ENCODE measurements at places on chromosomes 12 and 14.

DNA sequence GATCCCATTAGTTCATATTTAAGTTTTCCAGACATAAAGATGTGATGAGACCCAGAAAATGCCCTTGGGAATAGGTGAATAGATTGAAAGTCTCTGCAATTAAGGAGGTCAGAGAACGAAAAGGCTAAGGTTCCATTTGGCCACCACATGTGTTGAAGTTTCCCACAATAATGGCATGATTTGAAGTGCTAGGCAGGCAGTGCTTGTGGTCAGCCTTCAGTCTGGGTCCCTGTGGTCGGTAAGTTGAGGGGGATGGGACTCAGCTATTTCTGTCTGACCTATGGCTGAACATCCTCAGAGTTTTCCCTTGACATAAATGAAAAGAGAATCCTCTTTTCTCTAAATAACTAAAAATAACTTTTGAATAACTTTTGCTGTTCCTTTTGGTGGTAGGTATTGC lies 92.4 kb downstream of the PELI2 start:
- DNase-seq, result no peak

GRCh38 chr12:105107494-105108371 lies at the start of gene WASHC4:
Gene WASHC4 (plus strand): TSS chr12:105107731. CDS start chr12:105107801, 70 bp downstream.
- peak; percentile 94 for DNase-seq

DNA sequence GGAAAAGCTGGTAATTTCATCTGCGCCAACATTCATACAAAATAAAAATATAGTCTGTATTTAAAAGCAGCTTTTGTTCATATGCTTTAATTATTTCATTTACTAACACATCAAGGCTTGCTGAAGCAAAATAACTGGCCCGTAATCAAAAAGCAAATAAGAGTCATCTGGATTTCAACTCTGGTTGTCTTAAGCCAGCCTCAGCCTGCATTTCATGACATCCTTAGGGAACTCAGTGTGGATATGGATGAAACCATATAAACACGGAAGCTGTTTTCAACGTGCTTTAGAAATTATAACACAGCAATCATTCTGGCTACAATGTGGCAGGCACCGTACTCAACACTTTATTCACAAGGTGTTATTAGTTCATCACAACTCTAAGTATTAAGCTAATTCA lies 852 bp downstream of the COX16 start:
- peak; percentile 6 for DNase-seq

GRCh38 chr12:65595016-65595560 lies 229.2 kb upstream of the HMGA2 start:
- no peak for DNase-seq

DNA sequence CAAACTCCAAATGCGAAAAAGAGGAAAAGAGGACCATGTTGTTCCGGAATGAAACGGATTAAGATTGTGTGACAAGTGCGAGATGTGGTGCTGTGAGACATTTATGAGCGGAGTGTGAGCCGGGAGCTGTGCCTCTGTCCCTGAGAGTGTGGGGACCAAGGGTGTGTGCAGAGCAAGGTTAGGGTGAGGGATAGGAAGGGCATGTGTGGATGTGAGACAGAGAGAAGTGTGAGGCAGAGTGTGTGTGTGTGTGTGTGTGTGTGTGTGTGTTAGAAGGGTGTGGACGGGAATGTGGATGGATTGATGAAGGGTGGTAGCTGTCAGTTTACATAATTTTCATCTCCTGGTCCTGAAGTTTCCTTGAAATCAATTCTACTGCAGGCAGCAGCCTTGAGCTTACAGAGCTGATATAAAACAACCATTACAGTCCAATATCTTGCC lies 4.3 kb upstream of the OTX2 start:
- DNase-seq, result no peak

DNA sequence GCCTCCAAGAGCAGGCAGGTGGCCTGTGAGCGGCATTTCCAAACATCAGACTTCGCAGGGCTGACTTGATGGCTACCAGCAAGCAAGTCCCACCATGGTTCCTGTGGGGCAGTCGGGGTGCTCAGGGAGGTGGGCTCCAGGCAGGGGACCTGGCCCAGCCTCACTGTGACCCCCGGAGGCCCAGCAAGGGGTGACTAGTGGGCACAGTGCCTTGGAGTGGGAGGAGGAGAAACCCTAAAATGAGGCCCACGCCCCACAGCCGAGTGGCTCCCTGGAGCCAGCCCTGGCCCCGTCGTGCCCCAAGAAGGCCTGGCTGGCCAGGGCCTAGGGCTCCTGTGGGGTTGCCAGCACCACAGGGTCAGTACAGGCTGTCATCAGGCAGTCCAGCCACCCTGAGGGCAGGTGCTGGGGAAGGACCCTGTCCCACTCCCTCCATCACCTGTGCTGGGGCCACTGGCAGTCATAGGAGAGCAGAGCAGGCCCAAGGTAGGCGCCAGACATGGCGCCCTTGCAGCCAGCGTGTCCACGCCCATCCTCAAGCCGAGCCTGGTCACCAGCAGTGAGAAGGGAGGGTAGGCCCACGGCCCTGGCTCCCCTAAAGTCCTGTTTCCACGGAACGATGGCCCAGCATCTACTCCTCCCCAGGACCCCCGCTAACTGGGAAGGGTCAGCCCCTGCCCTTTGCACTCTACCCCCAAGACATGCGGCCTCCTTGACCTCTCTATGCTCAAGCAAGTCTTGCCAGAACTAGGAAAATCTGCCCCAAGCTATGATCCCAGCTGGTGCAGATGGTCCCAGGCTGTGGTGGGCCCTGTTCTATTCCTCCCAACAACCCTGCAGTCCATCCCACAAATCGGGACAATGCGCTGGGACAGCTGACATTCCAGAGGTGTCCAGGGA lies 144.2 kb upstream of the C14orf180 start:
- no peak for DNase-seq

DNA sequence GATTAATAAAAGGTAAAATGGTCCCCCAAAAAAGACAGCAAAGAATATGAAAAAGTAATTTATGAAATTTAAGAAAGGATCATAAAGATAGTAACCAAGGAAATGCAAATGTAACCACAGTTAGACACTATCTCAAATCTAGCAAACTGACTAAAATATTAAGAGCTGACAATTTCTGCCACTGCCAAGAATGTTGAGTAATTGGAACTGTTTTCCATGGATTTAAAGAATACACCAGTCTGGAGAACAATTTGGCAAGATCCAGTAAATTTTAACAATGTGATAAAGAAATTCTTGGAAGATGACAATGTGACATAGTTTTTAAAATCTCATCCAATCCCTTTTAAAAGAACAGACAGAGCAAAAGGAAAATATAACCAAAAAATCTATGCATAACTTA lies 798.0 kb upstream of the MGAT4C start:
- DNase-seq, result no peak

- peak; percentile 23 for DNase-seq
Measured at GRCh38 chr12:53096089-53096741, 1.3 kb upstream of the IGFBP6 start.

- DNase-seq, result peak; percentile 80
Measured at GRCh38 chr12:42568952-42569915, 20.3 kb downstream of the PRICKLE1 start.

- DNase-seq, result peak; percentile 29
Measured at GRCh38 chr14:21768116-21768874, 94.7 kb upstream of the OR4E1 start.

DNA sequence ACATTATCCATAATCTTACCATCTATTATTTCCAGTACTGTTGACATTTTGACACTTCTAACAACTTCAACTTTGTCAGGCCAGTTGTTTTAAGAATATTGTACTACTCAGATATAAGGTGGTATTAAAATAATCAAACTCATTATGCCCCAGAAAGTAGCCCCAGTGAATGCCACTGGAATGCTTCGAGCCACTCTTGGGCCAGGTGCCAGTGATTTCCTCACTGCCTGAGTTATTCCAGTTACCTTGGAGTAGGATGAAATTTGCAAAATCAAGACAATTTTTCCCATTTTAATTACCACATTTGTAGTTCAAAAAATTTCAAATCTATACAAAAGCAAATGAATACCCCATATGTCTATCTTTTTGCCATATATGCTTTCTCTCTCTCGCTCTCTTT lies 9.2 kb downstream of the CIPC start:
- DNase-seq, result no peak

DNA sequence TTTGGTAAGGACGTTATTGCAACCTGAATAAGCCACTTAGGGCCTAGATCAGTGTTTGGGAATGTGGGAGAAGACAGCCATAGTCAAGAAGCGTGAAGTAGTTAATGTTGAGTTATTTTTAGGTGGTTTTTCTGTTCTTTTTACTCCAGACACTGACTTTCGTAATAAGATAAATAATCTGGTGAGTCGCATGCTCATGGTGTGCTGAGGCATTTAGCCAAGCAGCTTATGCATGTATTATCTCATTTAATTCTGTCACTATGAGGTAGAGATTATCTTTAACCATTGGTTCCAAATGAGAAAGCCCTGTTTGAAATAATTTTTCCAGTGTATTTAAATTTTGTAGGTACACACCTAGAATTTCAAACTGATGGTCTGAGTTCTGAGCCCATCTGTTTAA lies 67.3 kb downstream of the RCOR1 start:
- DNase-seq, result no peak

DNA sequence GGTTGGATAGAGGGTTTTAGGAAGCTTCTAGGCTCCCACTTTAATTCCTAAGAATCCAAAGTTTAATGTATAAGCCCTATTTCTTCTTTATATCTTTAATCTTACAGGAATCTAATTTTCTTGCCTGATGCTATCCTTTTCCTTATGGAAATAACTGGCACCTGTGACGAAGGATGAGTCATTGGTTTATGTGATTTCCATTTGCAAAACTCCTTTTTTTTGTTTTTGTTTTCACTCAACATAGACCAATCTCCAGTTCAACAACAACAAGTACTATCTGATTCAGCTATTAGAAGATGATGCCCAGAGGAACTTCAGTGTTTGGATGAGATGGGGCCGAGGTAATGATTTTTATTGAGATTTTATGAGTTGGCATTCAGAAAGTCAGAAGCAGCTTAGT lies 6.8 kb downstream of the PARP2 start:
- peak; percentile 49 for DNase-seq

GRCh38 chr14:68076451-68076850 lies 256.9 kb downstream of the RAD51B start:
- DNase-seq, result no peak

- no peak for DNase-seq
Measured at GRCh38 chr14:102903248-102903888, 19.1 kb upstream of the AMN start.

GRCh38 chr14:57746563-57746962 lies 119.3 kb downstream of the SLC35F4 start:
- no peak for DNase-seq

DNA sequence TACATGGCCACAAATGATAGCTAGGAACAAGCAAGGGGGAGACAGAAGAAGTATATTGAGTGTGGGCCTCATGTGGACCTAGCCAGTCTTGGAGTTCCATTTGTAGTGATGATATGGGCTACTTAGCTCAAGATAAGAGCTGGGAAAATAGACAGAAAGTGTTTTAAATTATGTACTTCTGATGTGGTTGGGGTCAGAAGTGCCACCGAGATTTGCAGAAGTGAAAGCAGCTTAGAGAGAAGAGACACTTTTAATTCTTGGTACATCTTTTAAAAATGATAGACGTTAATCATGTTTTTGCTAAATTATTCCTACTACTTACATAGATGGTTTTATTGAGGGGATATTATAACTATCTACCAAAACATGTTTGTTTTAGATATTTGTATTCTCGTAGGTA lies 198.3 kb upstream of the PDZRN4 start:
- no peak for DNase-seq

GRCh38 chr14:81341781-81342180 lies 58.3 kb downstream of the STON2 start:
- no peak for DNase-seq

DNA sequence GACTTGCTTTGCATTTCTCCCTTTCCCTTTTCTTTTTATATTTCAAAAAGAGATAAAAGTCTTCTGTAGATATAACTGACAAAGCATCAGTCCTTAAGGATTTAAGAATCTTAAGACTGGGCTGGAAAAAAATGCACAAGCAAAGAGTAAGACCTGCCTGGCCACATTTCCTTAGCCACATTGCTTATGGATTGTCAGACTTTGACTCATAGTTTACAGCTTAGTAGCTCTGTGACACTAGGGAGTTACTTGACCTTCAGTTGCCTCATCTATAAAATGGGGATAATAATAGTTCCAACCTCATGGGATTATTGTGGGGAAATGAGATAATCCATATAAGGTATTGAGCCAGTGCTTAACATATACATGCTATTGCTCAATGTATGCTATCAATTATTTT lies 66.4 kb upstream of the STK38L start:
- no peak for DNase-seq

GRCh38 chr14:58109744-58110143 lies 42.3 kb downstream of the ARMH4 start:
- DNase-seq, result no peak

- DNase-seq, result peak; percentile 19
Measured at GRCh38 chr12:122412851-122413433, 9.5 kb downstream of the CLIP1 start.

DNA sequence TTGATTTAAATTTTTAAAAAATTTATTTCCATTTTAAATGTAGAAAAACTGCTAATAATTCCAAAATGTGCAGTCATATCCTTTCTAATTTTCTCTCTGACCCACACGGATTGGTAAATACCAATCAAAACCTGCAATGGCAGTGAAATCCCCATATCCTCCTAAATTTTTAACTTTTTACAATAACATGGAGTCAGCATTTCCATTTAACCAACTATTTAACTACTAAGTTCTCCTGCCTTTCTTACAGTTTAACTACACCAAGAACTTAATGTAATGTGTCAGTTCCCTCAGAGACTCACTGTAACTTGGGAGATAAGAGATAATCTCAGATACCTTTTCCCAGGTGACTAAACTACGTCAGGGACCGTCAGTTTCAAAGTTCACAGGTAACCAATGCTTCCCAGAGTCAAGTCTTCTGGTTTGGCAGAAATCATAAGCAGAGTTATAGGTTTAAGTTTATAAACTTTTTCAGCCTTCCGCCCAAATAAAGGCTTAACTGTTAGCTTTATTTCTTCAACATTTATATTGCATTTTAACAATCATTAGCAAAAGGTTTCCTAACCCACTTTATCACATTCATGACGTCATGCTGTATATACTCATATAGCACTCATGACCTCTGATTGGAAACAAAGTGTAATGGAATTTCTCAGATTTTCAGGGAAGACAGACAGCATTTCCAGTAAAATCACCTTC lies 7.6 kb downstream of the KRAS start:
- peak; percentile 28 for DNase-seq

GRCh38 chr12:55744340-55745030 lies 1.6 kb downstream of the GDF11 start:
- DNase-seq, result no peak

GRCh38 chr12:118035190-118036041 lies 18.9 kb downstream of the RFC5 start:
- DNase-seq, result peak; percentile 59

GRCh38 chr14:22561661-22562579 lies 27.1 kb downstream of the DAD1 start:
- DNase-seq, result peak; percentile 35

Measured in lung microvascular endothelial cell (primary cell).